ENCODE measurements at places on chromosomes 4 and X.
A peak's percentile ranks its signal among the peaks of the same experiment; 100 is the strongest.

GRCh38 chrX:120477453-120477852 is 8.4 kb upstream of the LAMP2 start:
- no peak for DNase-seq

DNA sequence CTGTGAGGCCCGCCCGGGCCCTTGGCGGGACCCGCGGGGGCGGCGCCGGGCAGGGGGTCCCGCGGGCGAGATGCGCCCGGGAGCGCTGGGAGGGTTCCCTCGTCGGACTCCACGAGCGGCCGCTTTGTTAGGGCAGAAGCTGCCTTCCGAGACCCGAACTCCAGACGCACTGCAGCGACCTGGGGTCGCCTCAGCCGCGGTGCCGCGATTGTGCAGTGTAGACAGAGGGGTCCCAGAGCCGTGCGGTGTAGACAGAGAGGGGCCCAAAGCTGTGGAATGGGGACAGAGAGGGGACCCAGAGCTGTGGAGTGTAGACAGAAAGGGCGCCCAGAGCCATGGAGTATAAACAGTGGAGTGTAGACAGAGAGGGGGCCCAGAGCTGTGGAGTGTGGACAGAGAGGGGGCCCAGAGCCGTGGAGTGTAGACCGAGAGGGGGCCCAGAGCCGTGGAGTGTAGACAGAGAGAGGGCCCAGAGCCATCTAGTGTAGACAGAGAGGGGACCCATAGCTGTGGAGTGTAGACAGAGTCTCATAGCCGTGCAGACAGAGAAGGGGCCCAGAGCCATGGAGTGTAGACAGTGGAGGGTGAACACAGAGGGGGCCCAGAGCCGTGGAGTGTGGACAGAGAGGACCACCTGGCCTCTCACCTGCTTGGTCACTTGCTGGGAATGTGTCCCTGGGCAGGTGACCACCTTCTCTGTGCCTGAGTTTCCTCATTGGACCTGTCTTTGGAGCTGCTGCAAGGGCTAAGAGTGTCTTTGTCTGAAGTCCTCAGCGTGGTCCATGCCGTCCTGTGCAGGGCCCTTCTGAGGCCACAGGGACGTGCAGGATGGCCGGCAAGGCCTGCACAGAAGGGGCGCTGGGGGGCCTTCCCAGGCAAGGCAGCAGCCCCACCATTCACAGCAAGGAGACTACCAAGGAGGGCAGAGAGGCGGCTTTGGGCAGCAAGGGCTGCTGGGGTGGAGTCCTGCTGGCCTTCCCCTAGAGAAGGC is 875 bp downstream of the RGS12 start:
- no peak for DNase-seq

GRCh38 chr4:17218786-17219185 is 293.1 kb downstream of the QDPR start:
- DNase-seq = no peak

GRCh38 chr4:143391895-143392294 is 55.2 kb downstream of the GAB1 start:
- DNase-seq = no peak

DNA sequence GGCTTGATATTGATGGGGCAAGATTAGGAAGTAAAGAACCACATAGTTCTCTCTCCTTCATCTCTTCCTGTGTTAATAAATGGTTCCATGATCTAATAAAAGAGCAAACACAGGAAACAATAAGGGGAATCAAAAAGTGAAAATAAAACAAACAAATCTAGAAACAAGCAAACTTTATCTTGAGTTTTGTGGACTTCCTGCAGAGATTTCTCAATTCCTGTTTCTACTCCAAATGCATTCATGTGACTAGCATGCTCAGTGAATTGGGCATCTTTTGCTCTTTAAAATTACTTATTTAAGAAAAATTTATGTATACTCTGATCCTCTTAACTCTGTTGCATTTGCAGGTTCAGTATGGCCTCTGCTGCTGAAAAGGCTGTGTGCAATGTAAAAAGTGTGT is 682.0 kb downstream of the KCTD8 start:
- DNase-seq = no peak

DNA sequence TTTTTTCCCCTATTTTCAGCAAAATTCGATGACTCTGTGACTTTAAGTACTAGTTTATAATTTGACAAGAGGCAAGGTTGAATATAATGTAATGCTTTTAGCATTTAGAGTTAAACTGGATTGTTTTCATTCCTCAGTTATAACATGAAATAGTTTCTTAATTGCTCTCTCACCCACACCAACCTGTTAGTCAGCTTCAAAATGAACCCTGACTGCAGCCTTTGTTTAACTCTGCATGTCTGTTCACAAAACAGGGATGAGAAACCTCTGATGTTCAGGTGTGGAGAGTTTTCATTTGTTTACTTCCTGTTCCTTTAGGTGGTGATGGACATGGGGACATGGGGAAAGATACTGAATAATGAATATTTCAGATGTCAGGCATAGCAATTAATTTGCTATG is 49.9 kb upstream of the MND1 start:
- DNase-seq = no peak

DNA sequence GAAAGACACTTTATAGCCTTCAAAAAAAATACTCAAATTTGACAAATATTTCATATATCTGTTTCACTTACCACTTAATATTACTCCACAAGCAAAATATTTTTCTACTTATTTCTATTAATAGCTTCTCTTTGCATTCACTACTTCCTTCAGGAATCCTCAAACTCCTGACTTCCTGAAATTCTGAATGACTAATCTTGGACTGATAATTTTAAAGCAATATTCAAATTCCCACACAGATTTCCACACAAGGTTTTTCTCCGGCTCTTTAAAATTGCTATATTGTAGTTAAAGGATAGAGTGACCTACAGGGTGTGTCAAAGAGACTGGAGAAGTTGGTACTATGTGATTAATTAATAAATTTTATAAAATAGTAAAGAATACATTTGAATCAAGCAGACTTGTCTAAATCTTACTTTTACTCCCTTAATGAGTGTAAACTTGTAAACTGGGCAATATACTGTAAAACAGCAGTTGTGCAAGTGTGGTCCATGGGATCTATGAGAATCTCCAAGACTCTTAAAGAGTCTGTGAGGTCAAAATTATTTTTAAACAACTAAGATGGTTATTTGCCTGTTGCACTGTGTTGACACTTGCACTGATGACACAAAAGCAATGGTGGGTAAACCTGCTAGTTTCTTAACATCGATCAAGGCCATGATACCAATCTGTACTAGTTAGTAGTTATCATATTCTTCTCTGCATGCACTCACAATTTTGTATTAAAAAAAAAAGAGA is 44.5 kb downstream of the ANKRD17 start:
- DNase-seq = no peak

DNA sequence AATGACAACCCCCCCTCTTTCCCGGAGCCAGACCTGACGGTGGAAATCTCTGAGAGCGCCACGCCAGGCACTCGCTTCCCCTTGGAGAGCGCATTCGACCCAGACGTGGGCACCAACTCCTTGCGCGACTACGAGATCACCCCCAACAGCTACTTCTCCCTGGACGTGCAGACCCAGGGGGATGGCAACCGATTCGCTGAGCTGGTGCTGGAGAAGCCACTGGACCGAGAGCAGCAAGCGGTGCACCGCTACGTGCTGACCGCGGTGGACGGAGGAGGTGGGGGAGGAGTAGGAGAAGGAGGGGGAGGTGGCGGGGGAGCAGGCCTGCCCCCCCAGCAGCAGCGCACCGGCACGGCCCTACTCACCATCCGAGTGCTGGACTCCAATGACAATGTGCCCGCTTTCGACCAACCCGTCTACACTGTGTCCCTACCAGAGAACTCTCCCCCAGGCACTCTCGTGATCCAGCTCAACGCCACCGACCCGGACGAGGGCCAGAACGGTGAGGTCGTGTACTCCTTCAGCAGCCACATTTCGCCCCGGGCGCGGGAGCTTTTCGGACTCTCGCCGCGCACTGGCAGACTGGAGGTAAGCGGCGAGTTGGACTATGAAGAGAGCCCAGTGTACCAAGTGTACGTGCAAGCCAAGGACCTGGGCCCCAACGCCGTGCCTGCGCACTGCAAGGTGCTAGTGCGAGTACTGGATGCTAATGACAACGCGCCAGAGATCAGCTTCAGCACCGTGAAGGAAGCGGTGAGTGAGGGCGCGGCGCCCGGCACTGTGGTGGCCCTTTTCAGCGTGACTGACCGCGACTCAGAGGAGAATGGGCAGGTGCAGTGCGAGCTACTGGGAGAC is 1.6 kb downstream of the PCDH10 start:
- no peak for DNase-seq

- peak; percentile 57 for DNase-seq
Measured at GRCh38 chrX:84188320-84188834, 378 bp upstream of the RPS6KA6 start.

DNA sequence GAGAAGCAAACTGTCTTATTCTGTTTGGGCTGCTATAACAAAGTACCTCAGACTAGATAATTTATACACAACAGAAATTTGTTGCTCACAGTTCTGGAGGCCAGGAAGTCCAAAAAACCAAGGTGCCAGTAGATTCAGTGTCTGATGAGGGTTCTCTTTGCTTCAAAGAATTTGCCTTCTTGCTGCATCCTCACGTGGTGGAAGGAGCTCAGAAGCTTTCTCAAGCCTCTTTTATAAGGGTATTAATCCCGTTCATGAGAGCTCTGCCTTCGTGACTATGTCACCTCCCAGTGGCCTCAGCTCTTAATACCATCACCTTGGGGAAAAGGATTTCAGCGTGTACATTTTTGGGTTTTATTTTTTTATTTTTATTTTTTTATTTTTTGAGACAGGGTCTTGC is 20.1 kb downstream of the CA5B start:
- DNase-seq = peak; percentile 4

DNA sequence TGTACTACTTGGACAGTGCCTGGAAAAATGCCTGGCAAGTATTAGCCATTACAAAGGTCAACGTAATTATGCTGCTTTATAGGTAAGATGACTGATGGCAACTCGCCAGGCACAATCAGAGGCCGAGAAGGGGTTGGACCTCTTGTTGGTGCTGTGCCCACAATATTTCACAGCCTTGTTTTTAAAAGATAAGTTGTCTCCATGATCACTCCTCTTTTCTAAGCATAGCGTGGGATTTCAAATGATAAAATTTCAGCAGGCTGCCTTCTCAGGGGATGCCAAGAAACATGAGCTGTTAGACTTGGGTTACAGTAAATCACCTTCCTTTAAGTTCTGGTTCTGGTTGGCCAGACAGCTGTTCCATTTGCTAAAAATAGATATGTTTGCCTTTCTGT is 26.9 kb downstream of the HOPX start:
- DNase-seq = no peak

GRCh38 chrX:133306316-133306715 is 88.2 kb upstream of the TFDP3 start:
- no peak for DNase-seq

- no peak for DNase-seq
Measured at GRCh38 chr4:1489639-1489995, 83.4 kb upstream of the NKX1-1 start.

DNA sequence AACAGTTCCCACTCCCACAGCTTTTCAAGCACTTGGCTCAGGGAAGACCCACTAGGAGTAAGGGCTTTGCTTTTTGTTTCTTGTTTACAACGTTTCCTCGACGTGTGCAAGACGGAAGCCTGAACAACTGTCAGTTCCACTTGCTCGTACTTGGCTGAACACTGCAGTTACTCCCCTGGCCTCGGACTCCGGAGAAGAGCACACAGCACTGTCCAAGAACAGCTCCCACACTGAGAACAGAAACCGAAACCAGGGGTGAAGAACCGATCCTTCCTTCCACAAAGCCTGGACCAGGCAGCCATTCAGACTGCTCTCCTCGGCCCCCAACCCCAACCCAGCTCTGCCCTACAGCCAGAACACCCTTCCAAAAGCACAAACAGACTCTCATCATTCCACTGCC is 25.5 kb downstream of the IRF2 start:
- peak; percentile 58 for DNase-seq

- DNase-seq = peak; percentile 58
Measured at GRCh38 chr4:173211838-173212237, 43.2 kb downstream of the GALNT7 start.

- DNase-seq = no peak
Measured at GRCh38 chrX:78687586-78687985, 28.5 kb upstream of the RTL3 start.

DNA sequence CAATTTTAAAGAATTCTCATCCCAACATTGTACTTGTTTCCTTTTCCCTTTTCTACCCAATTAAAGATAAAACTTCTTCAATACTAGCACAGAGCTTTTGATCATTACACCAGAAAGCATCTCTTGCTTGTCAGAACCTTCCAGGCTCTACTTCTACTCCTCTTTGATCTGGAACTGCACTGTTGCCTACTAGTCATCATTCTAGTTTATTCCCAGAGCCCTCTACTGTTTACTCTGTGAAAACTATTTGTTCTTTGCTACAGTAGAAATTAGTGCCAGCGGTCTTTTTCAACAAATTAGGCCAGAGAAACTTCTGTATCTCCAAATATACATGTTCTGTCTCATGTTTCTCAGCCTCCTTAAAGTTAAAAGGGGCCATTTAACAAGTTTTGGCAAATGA is 46.8 kb upstream of the TMPRSS11F start:
- DNase-seq = peak; percentile 13

DNA sequence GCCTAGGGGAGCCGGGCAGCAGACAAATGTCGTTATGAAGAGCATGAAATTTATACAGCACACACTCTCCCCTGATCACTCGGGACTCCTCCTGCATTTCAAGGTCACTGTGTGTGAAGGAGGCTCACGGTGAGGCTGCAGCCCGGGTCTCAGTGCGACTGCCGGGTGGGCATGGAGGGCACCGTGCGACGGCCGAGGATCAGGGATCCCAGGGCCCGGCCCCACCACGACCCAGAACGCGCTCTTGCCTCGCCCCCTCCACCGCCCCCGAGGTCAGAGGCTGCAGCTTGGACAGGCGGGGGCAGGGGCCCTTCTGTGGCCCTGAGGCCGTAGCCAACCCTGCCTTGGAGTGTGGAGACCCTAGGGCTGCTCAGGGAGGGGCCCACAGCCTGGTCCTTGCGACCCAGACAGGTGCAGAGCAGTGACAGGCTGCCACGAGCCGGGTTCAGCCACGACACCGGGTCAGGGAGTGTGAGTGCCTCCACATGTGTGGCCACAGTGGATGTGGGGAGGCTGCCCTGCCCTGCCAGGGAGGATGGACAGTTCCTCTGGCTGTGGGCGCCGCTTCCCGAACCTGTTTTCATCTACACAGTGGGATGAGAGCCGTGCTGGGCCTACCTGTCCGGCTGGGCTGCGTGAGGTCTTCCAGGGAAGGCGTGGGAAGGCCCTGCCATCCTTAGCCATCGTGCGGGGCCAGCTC is 89.3 kb upstream of the NKX1-1 start:
- no peak for DNase-seq

GRCh38 chr4:52976523-52977230 is 114.6 kb downstream of the RASL11B start:
- no peak for DNase-seq

GRCh38 chr4:169282429-169283113 is 11.8 kb upstream of the SH3RF1 start:
- no peak for DNase-seq

DNA sequence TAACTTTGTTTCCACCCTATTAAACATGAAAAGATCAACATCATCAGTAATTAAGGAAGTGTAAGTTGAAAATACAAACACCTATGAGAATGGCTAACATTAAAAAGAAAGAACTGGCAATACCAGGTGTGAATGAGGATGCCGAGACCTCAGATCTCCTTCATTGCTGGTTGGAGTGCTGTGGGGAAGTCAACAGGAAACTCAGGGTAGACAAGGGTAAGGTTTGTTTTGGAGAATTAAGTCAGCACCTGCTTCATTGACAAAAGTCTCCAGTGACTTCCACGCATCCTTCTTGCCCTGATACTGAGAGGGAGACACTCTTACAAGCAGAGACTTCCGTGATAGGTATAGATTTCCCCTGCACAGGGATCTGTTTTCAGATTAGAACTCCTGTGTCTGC is 106.1 kb downstream of the IRF2 start:
- no peak for DNase-seq

GRCh38 chrX:7420717-7421116 is 272.8 kb upstream of the PUDP start:
- DNase-seq = no peak
